ENCODE measurements at places on chromosomes 3 and 15.

DNA sequence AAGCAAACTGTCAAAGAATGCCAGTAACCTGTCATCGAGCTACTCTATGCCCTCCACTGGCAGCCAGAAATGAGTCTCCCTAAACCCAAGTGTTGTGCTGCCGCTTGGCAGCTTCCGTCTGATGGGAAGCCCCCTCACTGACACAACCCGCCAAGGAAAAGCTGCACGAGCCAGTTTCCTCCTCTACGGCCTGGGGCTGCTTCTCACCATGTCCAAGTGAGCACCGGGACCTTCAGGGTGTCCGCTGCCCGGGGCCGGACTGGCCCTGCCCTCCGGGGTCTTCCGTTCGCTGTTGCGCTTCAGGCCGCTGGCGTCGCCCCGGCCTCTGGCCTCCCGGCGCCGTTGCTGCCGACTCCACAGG, 490 bp downstream of the TOMM70 start:
- DNase-seq, result peak; percentile 1

GRCh38 chr3:170499562-170500156, 81.0 kb downstream of the CLDN11 start:
- DNase-seq, result no peak

DNA sequence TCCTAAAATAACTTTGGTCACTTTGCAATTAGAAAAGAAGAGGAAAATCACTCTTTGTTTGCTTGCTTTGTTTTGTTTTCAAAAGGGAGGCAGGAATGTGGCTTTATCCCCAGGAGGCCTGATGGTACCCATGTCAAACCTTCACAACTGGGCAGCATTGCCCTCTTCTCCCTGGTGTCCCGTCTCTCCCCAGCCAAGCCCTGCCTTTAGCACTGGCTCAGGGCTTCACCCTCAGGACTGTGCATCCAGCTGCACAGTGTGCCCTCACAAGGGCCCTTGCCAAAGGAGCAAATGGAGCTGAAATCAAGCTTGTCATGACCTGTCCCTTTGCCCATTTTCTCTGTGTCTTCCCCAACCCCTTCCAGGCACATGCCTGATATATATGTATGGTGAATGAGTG, 29.1 kb upstream of the ATP13A5 start:
- DNase-seq, result no peak

DNA sequence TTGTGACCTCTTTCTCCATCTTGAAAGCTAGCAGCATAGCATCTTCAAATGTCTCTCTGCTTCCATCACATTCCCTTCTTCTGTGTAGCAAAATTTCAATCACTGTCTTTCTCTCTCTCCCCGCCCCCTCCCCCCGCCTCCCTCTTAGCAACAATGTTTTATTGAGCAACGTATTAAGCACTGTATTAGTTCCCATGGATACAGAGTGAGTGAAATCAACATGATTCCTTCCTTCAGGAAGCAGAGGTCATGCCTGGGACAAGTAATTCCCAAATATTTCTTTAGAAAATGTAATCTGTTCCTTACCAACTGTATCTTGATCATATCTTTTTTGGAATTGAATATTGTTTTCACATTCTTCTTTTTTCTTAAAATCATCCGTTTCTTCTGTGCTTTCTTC, 373.7 kb upstream of the NECTIN3 start:
- no peak for DNase-seq

- no peak for DNase-seq
Observed at GRCh38 chr15:33988384-33988783, 20.1 kb downstream of the CHRM5 start.

GRCh38 chr3:127015282-127016042, 32.5 kb downstream of the PLXNA1 start:
- no peak for DNase-seq

GRCh38 chr15:62521396-62521795, 356.3 kb upstream of the C2CD4B start:
- DNase-seq, result no peak

DNA sequence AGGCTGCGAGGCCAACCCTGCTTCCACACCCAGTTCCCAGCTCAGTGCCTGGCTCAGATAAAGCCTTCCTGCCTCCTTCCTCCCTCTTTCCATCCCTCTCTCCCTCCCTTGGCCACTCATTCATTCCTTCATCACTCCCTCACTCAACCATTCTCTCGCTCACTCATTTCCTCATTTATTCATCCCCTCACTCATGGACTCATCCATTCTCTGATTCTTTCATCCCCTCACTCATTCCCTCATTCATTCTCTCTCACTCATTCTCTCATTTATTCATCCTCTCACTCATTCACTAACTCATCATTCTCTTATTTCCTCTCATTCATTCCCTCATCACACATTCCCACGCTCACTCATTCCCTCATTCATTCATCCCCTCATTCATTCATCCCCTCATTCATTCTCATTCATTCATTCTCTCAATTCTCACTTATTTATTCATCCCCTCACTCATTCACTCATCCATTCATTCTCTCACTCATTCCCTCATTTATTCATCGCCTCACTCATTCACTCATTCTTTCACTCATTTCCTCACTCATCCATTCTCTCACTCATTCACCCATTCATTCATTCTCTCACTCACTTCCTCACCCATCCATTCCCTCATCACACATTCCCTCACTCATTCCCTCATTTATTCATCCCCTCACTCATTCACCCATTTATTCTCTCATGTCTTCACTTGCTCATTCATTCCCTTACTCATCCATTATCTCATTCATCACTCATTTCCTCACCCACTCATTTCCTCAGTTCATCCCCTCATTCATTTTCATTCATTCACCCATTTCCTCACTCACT, 13.2 kb downstream of the ABTB1 start:
- no peak for DNase-seq

DNA sequence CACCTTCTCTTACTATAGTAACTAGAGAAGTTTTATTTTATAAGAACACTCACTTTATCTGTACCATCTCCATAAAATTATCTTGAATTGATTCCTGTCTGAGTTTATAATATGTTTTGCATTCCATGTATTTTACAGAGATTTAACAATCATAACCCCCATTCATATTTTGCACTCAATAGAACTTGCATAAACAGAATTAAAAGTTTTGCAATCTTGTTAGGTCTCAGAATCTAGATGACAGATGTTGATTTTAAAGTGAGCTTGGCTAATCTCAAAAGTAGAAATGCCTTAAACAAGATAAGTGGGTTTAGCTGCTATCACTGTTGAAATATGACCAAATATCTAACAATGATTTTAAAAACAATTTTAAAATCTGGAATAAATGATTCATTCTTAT, 107.9 kb upstream of the EPHA6 start:
- no peak for DNase-seq

- no peak for DNase-seq
Observed at GRCh38 chr3:119779731-119780383, 2.0 kb upstream of the NR1I2 start.

GRCh38 chr3:188524052-188524451, 370.1 kb downstream of the LPP start:
- no peak for DNase-seq

DNA sequence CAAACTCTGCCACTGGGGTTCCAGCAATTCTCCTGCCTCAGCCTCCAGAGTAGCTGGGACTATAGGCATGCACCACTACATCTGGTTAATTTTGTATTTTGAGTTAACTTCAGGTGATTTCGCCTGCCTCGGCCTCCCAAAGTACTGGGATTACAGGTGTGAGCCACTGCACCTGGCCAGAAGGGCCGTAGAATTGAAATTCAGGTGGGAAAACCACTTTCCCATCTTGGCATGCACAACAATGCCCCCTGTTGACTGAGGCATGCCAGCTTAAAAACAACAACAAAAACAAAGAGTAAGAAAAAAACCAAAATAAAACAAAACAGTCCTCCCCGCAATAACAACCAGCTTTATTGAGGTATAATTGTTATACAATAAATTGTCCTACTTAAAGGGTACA, 32.6 kb upstream of the RAB11A start:
- no peak for DNase-seq

- DNase-seq, result no peak
Observed at GRCh38 chr3:12832350-12833221, 8.8 kb downstream of the RPL32 start.

- no peak for DNase-seq
Observed at GRCh38 chr3:174198199-174198598, 660.9 kb upstream of the NAALADL2 start.

DNA sequence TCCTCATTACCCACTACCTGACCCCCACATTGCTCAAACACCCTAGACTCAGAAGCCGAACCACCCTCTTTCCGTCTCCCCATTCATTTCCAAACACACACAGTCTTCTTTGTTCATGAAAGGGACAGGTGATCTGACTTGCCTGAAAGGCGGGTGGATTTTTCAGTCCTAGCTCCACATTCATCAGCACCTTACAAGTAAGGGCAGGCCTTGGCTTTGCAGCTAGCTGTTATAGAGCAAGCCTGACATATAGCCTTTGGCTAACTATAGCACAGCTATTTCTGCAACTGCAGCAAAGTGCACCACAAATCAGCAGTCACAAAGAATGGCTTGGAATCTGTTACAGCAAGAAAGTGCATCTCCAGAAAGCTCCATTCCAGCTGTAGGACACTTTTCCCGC, 139.8 kb downstream of the XXYLT1 start:
- DNase-seq, result no peak

- no peak for DNase-seq
Observed at GRCh38 chr3:69296995-69297394, 88.9 kb downstream of the FRMD4B start.

DNA sequence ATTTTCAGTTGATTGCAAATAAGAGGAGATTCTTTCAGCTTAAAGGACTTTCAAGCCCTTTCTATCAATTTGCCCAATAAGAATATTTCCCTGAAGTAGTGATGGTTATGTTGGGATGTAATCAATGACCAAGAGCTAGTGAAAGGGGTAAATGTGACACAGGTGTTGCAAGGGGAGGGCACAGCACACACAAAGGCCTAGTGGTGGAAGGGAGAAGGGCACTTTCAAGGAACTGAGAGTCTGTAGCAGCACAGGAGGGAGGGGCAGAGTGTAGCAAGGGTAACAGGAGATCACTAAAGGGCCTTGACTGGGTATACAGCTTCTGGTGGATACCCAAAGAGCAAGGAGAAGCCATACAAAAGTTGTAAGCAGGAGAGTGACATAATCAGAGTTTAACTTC, 217.8 kb upstream of the ARHGEF26 start:
- no peak for DNase-seq

DNA sequence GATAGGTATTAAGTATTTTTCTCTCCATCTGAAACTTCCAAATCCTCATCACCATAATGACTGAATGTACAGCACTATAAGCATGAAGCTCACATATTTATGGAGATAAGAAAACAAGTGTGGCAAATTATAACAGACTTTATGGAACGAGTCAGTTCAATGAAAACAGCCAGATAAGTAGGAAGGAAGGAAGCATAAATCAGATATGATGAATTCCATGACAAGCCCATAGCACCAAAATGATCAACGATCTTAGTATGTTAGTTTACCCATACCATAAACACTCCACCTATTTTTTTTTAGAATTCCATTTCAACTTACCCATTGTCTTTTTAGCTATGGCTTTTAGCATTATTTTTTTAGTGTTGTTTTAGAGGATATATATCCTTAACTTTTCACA, 169.5 kb downstream of the TNIK start:
- no peak for DNase-seq

GRCh38 chr3:138329127-138329983, at the start of gene NME9:
NME9 (minus strand) TSS chr3:138329851; CDS start chr3:138329335, 516 bp downstream.
- DNase-seq, result peak; percentile 88

DNA sequence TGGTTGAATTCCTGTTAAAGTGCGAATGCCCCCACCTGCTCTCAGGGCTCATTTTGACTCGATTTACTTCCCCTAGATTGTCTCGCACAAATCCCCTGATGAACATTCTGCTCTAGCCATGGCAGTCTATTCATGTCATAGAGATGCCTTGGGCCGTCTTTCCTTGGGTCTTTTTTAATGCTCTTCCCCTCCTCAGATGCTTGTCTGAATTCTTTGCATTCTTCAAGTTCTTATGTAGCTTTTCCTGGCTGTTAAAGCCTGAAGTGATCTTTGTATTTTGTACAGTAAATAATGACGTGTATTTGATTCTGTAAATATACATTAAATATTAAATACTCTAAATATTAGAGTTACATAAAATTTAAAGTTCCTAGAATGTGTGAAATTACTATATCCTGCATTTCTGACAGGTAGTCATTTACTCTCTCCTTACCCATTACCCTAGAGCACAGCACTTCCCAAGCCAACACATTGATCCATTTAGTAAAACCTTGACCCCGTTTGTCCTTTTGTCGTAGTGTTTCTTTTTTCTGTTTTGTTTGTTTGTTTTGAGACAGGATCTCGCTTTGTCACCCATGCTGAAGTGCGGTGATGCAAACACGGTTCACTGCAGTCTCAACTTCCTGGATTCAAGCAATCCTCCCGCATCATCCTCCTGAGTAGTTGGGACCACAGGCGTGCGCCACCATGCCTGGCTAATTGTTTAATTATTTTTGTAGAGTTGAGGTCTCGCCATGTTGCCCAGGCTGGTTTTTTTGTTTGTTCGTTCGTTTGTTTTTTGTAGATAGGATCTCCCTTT, 47.9 kb downstream of the YEATS2 start:
- no peak for DNase-seq

GRCh38 chr3:109154979-109155378, 18.5 kb downstream of the C3orf85 start:
- no peak for DNase-seq

GRCh38 chr15:52683580-52683979, 4.4 kb upstream of the ATOSA start:
- no peak for DNase-seq

DNA sequence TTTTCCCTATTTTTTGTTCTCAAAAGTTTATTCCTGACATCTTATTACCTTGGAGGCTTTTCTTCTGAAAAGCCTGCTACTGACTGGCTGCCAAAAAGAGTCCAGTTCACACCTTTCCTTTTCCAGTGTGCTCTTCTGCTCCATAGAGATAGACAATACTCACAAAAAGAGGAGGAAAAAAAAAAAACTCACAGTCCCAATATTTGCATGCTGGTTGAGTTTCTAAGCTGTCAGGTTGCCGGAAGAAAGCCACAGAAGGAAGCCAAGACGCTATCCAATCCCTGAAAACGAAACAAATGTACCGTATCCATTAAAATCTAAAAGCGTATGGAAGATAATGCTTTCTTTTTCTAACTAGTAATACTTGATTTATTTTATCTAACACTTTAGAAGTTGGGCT, 299.5 kb downstream of the CADM2 start:
- no peak for DNase-seq

GRCh38 chr3:168249205-168249549, 153.5 kb upstream of the GOLIM4 start:
- DNase-seq, result no peak

- no peak for DNase-seq
Observed at GRCh38 chr15:39247574-39247973, 333.3 kb upstream of the THBS1 start.

DNA sequence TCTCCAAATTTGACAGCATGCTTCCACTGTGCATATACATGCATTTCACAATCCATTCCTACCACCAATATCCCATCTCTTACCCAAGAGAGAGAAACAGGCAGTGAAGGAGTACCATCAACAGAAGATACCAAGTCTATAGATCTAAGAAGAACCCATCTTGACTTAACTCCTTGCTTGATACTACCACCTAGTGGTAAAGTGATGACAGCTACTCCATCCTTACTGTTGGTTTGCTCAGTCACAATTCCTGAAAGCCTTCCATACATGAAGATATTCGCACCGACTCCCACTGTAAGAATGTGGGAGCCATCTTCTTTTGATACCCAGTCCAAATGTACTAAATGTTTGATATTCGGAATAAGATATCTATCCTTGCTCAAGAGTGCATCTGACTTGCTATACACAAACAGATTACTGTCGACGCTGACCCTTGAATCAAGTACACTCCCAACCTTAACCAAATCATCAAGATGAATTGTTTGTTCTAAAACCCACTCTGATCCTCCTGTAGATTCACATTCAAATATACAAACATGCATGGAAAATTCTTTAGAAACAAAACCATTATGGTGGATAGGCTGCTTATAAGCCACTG, 123.1 kb downstream of the DMXL2 start:
- no peak for DNase-seq
